Tibial nerve (tissue), 4 donors: ENCODE measurements at places on chromosomes 6 and 20. TPM values are rescaled to one million over a fixed set of nuclear protein-coding genes. Genes with fewer than 3 reads are reported as not detected.

The ECT2L gene
- total RNA-seq: 1.1 TPM

The CST2 gene
- total RNA-seq: 2.4 TPM

The NOL7 gene
- total RNA-seq: 142 TPM

The RBBP8NL gene
- total RNA-seq: not detected

The SLC35D3 gene
- total RNA-seq: not detected

The KATNA1 gene
- 18.8 TPM for total RNA-seq

The PLCG1 gene
- 149 TPM for total RNA-seq

The DLL1 gene
- total RNA-seq: 7.9 TPM
